Dermis blood vessel endothelial cell (primary cell): ENCODE measurements at places on chromosomes 2 and 18. TPM values are rescaled to one million over a fixed set of nuclear protein-coding genes. Genes with fewer than 3 reads are reported as not detected.

Gene AKAIN1
- total RNA-seq: not detected in 2 replicates

Gene IGFBP5
- total RNA-seq: 0.65 and 6.1 TPM in 2 replicates

Gene SLC5A7
- not detected in 2 replicates for total RNA-seq

Gene GALNT1
- 317 and 436 TPM in 2 replicates for total RNA-seq

Gene KATNAL2
- 0.51 and 2.9 TPM in 2 replicates for total RNA-seq

Gene IL1B
- 0.14 and 0.17 TPM in 2 replicates for total RNA-seq

Gene AMER3
- not detected in 2 replicates for total RNA-seq

Gene TMEM169
- 0.37 and 0.85 TPM in 2 replicates for total RNA-seq

Gene ARHGAP28
- 4.3 and 7.9 TPM in 2 replicates for total RNA-seq

Gene SETBP1
- total RNA-seq: 2.7 and 4.8 TPM in 2 replicates

Gene SERPINB11
- not detected in 2 replicates for total RNA-seq
